Activated CD4-positive, alpha-beta T cell treated with anti-CD3 and anti-CD28 coated beads for 4 hours (primary cell): ENCODE measurements at places on chromosomes 12 and 14.

GRCh38 chr12:110862329-110862728 lies 15.5 kb downstream of the CCDC63 start:
- DNase-seq, result no peak

- DNase-seq, result no peak
These were observed 49.3 kb downstream of the SLC24A4 start for GRCh38 chr14:92372230-92372629.

DNA sequence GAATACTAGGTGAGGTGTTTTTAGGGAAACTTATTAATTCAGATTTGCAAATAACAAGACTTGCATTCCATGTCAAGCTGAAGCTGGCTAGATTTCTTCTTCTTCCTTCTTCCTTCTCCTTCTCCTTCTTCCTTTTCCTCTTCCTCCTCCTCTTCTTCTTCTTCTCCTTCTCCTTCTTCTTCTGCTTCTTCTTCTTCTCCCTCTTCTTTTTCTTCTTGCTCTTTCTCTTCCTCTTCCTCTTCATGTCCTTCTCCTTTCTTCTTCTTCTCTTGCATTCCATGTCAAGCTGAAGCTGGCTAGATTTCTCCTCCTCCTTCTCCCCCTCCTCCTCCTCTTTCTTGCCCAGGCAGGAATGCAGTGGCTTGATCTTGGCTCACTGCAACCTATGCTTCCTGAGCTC lies 297.8 kb downstream of the PRKD1 start:
- no peak for DNase-seq

DNA sequence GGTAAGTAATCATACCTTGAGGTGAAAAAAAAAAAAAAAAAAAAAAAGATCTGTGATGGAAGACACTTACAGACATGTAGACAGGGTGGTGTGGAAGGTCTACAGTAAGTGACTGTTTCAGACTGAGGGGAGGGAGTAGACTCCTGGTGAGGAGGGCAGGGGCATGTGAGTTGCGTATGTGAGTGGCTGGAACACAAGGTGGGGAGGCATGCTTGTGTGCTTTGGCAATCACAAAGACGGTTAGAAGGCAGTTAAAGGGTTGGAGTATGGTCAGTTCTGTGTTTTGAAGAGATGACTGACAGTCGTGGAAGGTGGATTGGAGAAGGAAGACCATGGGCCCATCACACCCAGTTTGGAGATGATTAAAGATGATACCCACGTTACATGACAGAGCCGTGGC lies 65.2 kb downstream of the ETV6 start:
- DNase-seq, result no peak
